Glomerular endothelial cell (primary cell): ENCODE measurements at places on chromosomes 5 and 9.
A peak's percentile ranks its signal among the peaks of the same experiment; 100 is the strongest.

- DNase-seq, result peak; percentile 64
These were observed 14.7 kb upstream of the CCIN start for GRCh38 chr9:36154331-36154952.

- no peak for DNase-seq
These were observed 605.1 kb upstream of the KLF4 start for GRCh38 chr9:108094676-108094993.

DNA sequence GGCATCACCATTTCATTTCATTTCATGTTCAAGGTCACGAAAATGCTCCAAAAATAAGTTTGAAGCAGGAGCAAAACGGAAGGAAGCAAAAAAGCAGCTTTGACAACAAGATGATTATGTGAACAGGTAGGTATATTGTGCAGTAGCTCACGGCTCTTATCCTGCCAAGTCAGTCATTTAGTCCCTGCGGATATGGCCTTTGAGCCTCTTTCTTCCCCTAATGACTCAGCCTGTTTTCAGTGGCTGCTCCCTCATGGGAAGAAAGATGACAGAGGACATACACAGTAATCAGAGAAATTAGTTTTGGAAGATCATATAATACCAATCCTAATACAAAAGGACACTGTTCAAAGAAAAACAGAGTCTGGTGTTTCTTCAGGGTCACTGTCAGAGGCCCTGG is 155.8 kb upstream of the GRAMD2B start:
- no peak for DNase-seq

GRCh38 chr5:175088963-175089362 is 355.0 kb downstream of the DRD1 start:
- no peak for DNase-seq

GRCh38 chr9:87223392-87224246 is 274.0 kb upstream of the DAPK1 start:
- no peak for DNase-seq

DNA sequence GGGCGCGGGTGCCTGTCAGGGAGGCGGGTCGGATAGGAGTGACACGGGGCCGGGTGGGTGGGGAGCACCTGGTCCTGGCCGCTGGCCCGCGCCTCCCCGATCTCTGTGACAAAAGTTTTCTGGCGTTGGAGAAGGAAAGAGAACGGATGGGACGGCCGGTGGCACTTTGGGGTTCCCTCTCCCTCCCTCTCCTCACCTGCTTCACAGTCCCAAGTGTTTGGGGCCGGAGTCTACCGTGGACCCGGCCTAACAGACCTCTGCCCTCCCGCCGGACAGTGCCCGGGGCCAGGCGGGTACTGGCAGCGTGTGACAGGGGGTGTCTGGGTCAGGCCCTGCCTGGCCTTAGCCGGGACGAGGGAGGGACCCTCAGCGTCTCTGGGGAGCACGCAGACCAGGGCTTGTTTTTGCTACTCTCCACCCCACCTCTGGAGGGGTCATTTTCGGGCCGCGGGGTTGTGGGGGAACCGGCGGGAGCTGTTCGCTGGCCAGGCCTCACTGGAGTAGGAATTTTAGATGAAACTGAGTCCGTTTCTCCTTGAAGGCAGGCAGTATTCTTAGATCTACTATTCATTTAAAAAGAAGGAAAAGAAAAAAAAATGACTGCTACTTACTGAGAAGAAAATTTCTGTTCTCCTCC is 1.7 kb downstream of the PRDM6 start:
- DNase-seq, result no peak

DNA sequence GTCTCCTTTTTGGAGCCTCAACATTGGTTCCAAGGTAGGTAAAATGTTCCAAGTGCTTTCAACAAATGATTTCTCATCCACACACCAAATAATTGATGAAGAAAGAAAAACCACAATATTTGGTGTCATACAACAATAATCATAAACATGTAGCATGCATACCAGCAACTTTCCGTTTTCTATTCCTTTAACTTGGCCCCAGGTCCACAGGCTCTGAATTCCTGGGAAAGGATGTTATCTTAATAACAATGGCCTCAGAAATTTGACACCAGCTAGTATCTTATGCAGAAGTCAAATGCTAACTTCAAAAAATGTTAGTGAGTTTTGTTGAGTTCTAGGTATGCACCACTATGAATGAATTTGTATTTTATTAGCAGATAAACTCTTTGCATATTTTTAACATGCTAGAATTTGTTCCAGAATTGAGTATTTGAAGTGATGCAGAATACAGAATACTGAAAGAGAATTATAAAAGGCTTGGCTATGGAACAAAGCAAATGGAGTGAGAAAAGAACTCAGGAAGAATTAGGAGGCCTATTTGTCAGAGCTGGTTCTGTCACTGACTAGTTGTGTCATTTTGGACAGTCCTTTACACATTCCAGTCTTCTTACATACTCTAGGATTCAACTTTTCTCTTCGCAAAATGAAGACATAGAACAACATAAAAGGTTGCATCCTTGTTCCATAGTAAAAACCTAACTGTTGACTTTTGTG is 435.3 kb upstream of the TNC start:
- DNase-seq, result no peak

GRCh38 chr5:115810761-115811160 is 5.7 kb downstream of the CDO1 start:
- DNase-seq, result no peak
